ENCODE measurements at places on chromosomes 11 and 22.

DNA sequence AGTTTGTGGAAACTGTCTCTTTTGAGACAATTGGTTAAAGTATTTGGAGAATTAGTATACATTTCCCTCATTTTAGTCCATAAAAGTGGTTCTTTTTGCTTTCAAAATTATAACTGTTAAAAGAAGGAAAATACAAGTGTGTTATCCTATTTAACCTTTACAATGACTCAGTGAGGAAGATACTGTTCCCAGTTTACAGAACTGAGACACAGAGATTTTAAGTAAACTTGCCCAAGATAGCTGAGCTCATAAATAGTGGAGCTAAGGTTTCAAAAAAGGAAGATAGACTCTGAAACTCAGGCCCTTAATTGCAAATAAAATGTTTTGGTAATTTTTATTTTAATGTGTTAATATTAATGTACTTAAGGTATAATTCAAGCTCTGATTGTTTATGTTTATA lies 58.9 kb downstream of the DKK3 start:
- no peaks in the 10 kb centered on the region for H3K27me3 ChIP-seq
- no peak for DNase-seq
- peaks cover 7% of the 10 kb centered on the region for H3K4me1 ChIP-seq
- H3K4me3 ChIP-seq: no peak overlapping the region

DNA sequence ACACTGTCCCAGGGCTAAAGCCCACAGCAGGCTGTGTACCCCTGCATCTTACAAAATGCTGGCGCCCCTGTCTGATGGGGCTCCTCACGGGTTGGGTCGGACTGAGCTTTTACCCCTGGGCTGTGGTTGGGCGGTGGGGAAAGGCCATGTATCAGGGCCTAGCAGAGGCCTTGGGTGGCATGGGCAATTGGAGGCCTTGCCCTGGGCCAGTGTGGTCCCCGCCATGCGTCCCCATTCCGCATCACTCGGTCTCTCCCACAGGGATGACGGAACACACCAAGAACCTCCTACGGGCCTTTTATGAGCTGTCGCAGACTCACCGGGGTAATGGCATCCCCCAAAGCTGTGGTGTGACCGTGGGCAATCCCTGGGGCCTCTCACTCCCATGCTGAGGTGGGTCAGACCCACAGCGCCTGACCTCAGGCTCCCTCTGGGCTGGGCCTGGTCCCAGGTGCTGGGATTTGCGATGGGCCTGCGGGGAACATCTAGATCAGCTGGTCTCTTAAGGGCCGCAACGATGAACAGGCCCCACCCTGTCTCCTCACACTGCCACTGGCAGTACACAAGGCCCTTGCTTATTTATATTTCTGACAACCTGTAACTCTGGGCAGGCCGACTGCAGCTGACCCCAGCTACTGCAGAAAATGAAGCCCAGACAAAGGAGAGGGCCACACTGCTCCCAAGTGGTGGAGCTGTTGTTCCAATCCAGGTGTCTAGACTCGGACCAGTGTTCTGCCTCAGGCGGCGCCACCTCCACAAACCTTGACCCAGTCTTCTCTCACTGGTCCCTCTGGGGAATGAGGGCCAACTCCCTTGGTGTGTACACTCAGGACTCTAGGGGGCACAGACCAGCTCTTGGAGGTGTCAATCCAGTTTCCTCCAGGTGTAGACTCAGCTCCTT lies 12.3 kb downstream of the SLC16A8 start:
- H3K36me3 ChIP-seq: no peaks in the 10 kb centered on the region

- DNase-seq: no peak
- no peaks in the 10 kb centered on the region for H3K4me1 ChIP-seq
- no peak overlapping the region for H3K4me3 ChIP-seq
These were observed 344.2 kb downstream of the SHANK2 start for GRCh38 chr11:70908223-70908622.

DNA sequence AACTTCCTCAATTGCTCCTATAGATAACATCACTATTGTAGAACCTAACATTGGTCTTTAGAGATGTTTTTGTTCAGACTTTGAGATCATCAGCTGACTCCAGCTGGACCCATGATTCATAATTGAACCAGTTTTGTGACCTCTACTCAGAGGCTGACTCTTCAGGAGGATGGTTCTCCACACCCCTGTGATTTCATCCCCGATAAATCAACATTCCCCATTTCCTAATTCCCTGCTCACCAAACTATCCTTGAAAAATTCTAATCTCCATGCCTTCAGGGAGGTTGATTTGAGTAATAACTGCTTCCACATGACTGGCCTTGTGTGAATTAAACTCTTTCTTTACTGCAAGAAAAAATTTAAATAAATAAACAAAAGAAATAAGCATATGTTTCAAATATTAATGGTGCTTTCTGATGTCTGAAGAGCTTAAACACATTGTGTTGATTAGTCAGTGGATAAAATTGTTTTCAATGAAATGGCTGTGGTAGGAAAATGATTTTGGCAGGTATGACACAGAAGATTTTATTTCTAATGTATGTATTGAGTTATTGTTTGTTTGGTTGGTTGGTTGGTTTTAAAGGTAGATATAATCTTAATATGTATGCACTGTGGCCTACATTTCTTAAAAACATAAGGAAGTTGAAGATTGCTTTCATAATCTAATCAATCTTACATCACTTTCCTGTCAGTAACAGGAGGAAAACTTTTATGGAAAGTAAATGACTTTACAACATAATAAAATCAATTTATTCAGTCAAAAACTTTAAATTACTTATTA lies 427.9 kb upstream of the CCDC179 start:
- DNase-seq: peak; percentile 24
- no peaks in the 10 kb centered on the region for H3K36me3 ChIP-seq
- H3K4me1 ChIP-seq: no peaks in the 10 kb centered on the region
- H3K4me3 ChIP-seq: no peak overlapping the region
- no peaks in the 10 kb centered on the region for H3K27me3 ChIP-seq

- H3K27me3 ChIP-seq: no peaks in the 10 kb centered on the region
- DNase-seq: peak; percentile 19
- H3K27ac ChIP-seq: no peak overlapping the region
- no peak overlapping the region for H3K4me3 ChIP-seq
- H3K36me3 ChIP-seq: no peaks in the 10 kb centered on the region
These were observed 5.2 kb upstream of the OLFML1 start for GRCh38 chr11:7480113-7480512.

DNA sequence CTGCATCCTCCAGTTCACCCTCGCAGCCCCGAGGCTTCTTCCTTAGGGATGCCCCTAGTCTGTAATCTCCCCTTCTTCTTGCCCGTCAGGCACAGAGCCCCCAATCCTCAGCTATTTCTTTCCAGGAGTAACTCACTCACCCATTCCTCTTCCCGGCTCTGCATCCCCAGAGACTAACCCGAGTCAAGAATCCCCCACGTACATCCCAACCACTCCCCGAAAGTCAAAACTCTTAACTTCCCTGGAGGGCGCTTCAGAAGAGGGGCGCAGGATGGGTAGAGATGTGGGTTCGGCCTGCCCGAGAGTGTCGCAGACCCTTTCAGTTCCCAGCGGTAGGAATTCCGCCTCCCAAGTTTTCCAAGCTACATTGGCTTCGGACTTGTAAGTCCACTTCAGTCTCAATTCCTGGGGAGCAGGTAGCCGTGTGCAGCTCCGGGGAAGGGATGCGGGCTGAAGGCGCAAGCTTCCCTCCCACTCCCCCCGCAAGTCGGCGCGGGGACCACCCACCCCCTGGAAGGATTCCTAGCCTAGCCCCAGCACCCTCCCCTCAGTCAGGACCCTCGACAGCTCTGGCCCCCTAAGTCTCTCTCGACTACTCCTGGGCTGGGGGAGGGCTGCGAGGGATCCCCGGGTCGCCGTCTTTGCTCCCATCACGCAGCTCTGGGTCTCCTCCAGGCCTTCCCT lies 871 bp downstream of the BDNF start:
- no peak overlapping the region for H3K27ac ChIP-seq
- H3K27me3 ChIP-seq: peaks cover 29% of the 10 kb centered on the region
- peak overlapping the region; percentile 60 for H3K4me3 ChIP-seq
- H3K4me1 ChIP-seq: peaks cover 21% of the 10 kb centered on the region

DNA sequence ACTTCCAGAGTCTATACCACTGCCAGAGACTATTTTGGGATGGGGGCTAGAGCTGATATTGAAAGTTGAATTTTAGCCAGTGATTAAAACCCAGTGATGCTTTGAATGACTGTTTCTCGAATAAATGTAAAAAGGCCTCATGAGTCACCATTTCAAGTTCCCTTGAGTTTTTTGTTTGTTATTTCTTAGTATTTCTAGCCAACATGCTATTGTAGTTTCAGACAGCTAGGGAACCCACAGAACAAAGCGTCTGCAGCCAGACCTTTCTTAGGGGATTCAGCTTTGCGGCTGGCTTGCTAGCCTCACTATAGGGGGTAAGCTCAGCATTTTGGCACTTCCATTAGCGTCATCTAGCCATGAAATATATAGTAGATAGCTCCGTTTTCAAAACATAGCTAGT lies 66.5 kb downstream of the DBX1 start:
- H3K4me1 ChIP-seq: peaks cover 10% of the 10 kb centered on the region
- H3K4me3 ChIP-seq: no peak overlapping the region
- DNase-seq: no peak
- no peak overlapping the region for H3K27ac ChIP-seq

DNA sequence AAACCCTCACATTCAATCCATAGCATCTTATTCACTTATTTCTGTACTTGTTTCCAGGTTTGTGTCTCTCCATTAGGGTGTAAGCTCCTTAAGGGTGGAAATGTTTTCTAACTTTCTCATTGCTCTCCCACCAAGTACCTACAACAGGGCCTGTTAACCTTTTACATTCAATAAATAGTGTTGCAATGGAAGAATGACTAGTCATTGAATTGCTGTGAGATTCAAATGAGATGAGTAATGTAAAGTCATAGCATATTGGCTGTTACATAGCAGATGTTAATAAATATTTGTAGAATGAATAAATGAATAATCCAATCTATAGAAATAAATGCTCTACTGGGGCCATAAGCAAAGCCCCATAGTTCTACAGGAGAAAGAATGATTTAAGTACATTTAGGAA lies 75.4 kb upstream of the DDI1 start:
- no peak overlapping the region for H3K27ac ChIP-seq
- no peaks in the 10 kb centered on the region for H3K4me1 ChIP-seq
- no peak for DNase-seq
- H3K27me3 ChIP-seq: no peaks in the 10 kb centered on the region

- H3K4me3 ChIP-seq: no peak overlapping the region
- no peaks in the 10 kb centered on the region for H3K4me1 ChIP-seq
- DNase-seq: peak; percentile 18
- H3K27me3 ChIP-seq: no peaks in the 10 kb centered on the region
These were observed 593.2 kb downstream of the INSC start for GRCh38 chr11:15707971-15708370.

DNA sequence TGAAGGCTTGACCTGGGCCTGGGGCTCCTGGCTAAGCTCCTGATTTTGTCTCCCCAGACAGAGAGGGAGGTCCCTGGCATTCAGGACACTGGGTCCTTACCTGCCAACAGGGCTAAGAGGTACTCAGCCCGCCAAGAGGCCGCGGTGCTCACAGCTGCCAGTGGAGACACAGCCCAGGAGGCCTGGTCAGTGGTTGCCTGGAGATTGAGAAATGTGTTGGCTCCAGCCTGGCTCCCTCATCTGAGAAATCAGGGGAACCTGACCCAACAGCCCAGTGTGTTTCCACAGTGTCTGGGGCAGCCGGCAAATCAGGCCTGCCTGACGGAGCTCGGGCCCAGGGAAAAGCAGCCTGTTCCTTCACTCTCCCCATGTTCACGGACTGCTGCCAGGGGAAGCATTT lies 79.4 kb upstream of the NAV2 start:
- H3K27me3 ChIP-seq: no peaks in the 10 kb centered on the region
- H3K4me3 ChIP-seq: no peak overlapping the region
- peaks cover 22% of the 10 kb centered on the region for H3K4me1 ChIP-seq
- peak overlapping the region; percentile 44 for H3K27ac ChIP-seq
- no peaks in the 10 kb centered on the region for H3K36me3 ChIP-seq

All from adrenal gland (tissue), 19 donors.